ENCODE measurements at places on chromosomes 2 and 18.
A peak's percentile ranks its signal among the peaks of the same experiment; 100 is the strongest.

GRCh38 chr2:32485399-32485798, 128.6 kb downstream of the BIRC6 start:
- no peak for DNase-seq

GRCh38 chr18:13532406-13533075, 193.8 kb downstream of the FAM210A start:
- no peak for DNase-seq

DNA sequence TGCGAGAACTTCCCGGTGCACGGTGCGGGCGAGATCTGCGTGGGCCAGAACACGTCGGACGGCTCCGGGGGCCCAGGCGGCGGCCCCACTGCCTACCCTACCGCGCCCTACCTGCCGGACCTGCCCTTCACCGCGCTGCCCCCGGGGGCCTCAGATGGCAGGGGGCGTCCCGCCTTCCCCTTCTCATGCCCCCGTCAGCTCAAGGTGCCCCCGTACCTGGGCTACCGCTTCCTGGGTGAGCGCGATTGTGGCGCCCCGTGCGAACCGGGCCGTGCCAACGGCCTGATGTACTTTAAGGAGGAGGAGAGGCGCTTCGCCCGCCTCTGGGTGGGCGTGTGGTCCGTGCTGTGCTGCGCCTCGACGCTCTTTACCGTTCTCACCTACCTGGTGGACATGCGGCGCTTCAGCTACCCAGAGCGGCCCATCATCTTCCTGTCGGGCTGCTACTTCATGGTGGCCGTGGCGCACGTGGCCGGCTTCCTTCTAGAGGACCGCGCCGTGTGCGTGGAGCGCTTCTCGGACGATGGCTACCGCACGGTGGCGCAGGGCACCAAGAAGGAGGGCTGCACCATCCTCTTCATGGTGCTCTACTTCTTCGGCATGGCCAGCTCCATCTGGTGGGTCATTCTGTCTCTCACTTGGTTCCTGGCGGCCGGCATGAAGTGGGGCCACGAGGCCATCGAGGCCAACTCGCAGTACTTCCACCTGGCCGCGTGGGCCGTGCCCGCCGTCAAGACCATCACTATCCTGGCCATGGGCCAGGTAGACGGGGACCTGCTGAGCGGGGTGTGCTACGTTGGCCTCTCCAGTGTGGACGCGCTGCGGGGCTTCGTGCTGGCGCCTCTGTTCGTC, 1.7 kb downstream of the FZD7 start:
- peak; percentile 22 for DNase-seq

DNA sequence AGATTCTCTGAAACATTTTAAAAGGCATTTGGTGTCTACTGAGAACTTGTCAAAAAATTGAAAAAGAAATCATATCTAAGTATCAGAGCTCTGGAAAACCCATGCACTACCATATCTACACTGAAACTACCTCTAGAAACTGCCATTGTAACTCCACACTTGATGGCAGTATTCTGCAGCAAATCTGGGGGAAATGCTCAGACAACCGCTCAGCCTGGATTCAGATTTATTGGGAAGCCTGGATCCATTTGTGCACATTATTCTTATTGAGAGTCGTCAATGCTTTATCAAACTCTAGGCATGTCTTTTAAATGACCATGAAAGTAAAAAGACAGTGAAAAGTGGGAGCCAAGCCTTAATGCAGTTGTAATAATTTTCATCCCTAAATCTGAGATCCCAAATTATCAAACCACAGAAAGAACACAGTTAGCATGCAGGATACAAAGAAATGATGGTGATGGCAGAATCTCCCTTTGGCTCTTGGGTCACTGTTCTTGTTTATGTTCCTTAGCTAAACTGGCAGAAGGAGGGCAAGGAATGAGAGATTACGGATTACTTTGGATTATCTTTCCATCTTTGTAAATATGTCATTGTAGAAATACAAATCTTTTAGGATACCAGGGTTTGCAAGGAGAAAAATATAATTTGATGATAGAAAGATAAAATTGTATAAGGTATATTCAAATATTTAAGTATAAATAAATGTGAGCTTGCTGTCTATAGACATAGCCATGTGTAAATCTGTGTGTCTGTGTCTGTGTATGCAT, 512.1 kb upstream of the SYT4 start:
- DNase-seq: no peak

DNA sequence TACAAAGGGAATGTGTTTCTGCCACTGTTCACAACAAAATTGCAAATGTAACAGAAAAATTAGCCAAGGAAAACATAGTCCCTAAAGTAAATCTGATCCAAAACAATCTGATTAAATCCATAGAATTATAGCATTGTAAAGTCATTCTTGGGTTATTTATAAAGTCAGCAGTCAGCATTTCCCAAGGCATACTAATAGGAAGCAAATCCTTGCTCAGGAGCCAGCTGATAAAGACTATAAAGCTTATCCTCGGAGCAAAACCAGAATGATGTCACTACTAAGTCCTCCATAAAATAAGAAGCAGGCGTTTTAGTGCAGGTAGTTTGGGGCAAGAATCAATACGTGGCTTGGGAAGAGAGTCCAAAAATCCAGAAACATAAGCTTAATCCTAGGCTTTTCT, 67.3 kb upstream of the CSRNP3 start:
- no peak for DNase-seq

GRCh38 chr18:45284174-45284573, 331.1 kb upstream of the SLC14A2 start:
- no peak for DNase-seq

DNA sequence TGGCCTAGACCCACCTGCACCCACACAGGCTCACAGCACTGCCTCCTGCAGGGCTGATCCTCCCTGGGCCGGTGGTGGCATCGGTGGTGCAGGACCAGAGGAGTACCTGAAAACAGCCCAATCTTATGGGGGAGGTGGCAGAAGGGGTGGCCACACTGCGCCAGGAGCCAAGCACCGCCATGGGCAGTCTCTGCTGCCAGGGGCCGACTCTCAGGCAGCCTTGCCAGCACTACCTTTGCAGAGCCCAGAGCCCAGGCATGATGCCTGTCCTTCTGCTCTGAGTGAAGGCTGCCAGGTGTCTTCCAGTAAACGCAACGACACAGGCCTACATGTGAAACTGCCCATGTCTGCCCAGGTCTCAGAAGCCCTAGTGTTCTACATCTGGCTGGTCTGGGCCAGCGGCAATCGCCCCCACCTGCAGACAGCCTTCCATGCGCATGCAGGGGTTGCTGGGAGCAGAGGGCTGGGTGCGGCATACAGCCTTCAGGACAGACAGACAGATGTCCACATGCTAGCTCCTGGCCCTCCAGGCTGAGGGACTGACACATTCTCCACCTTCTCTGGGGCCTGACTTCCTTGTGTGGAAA, 6.8 kb downstream of the HS6ST1 start:
- no peak for DNase-seq

- no peak for DNase-seq
Observed at GRCh38 chr18:58370038-58370580, 258.8 kb downstream of the ALPK2 start.

GRCh38 chr2:47984041-47984440, 77.7 kb upstream of the FBXO11 start:
- no peak for DNase-seq

DNA sequence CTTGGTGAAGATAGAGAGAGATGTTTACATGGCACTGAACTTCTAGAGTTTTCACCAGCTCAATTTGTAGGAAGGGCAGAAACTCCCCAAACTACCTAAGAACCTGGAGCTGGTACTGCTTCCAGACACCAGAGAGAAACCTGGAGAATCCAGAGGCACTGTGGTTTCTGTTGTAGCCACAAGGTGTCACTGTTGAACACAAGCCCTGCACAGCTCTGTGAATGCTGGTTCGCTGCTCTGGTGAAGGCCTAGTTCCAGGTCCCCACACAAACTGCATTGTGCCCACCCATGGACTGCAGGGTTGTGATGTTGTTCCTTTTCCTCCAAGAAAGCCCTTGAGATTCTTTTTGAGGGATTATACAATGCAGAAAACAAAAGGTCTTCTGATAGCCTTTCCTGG, 150.5 kb upstream of the HS6ST1 start:
- DNase-seq: no peak

- no peak for DNase-seq
Observed at GRCh38 chr2:111201214-111201613, 80.5 kb downstream of the BCL2L11 start.
